ENCODE measurements at places on chromosomes 5 and 9. TPM values are rescaled to one million over a fixed set of nuclear protein-coding genes. Genes with fewer than 3 reads are reported as not detected.

Gene FGF10
- not detected for total RNA-seq

Gene C1QTNF2
- total RNA-seq = 0.10 TPM

Gene PCDHGA3
- not detected for total RNA-seq

Gene MEIKIN
- not detected for total RNA-seq

Gene IFNK
- not detected for total RNA-seq

Gene TMEM215
- not detected for total RNA-seq

Gene OR1Q1
- total RNA-seq = not detected

Gene LCN1
- 0.20 TPM for total RNA-seq

Gene APBB3
- total RNA-seq = 6.1 TPM

Gene HEMGN
- not detected for total RNA-seq

Gene AGXT2
- not detected for total RNA-seq

Gene PITX1
- 31.1 TPM for total RNA-seq

Gene ACTBL2
- total RNA-seq = 0.07 TPM

Gene SLC22A4
- 6.4 TPM for total RNA-seq

Gene INSYN2B
- 0.13 TPM for total RNA-seq

Gene SURF1
- total RNA-seq = 49.3 TPM

Gene FIBCD1
- total RNA-seq = 12.1 TPM

Gene WWC1
- 86.6 TPM for total RNA-seq

Gene PCDHA11
- 0.29 TPM for total RNA-seq

Gene KIF2A
- 34.9 TPM for total RNA-seq

Gene MAMDC4
- 2.6 TPM for total RNA-seq

Gene IFNA13
- total RNA-seq = not detected

Gene CORO2A
- 1.5 TPM for total RNA-seq

Gene TMOD1
- 1.8 TPM for total RNA-seq

Gene CATSPER3
- 0.22 TPM for total RNA-seq

Gene EGR1
- total RNA-seq = 8.5 TPM

Gene PPP1R26
- total RNA-seq = 15.2 TPM

Gene FOXD4L4
- total RNA-seq = 0.07 TPM

Gene PCDHGA2
- total RNA-seq = 0.62 TPM

Gene NR5A1
- 0.09 TPM for total RNA-seq

Gene XRCC4
- total RNA-seq = 8.9 TPM

Gene PCDHGB1
- 1.7 TPM for total RNA-seq

Gene SLC34A1
- total RNA-seq = not detected

Gene LPAR1
- total RNA-seq = 23.3 TPM

Gene SYK
- not detected for total RNA-seq

Gene CMBL
- 21.1 TPM for total RNA-seq

Gene UBE2QL1
- 1.5 TPM for total RNA-seq

Gene CEP72
- 10.7 TPM for total RNA-seq

Gene CXCL14
- 0.37 TPM for total RNA-seq

Gene RNF183
- total RNA-seq = not detected

Gene FOXD4
- total RNA-seq = 0.23 TPM

Gene PCDHGA6
- total RNA-seq = 0.20 TPM

Gene SLC46A2
- not detected for total RNA-seq

Gene DOCK8
- 0.31 TPM for total RNA-seq

Gene IL3
- total RNA-seq = not detected

Gene MLANA
- total RNA-seq = not detected

Measured in A549 treated with Hydrocortisone at 1 μM for 4 hours (cell line).